ENCODE measurements at places on chromosomes 2 and 18. TPM values are rescaled to one million over a fixed set of nuclear protein-coding genes. Genes with fewer than 3 reads are reported as not detected.

The CCDC141 gene
- 0.09 TPM for total RNA-seq

The IL36B gene
- total RNA-seq = not detected

The MAIP1 gene
- total RNA-seq = 26.6 TPM

The DYNAP gene
- total RNA-seq = not detected

The CCBE1 gene
- 0.13 TPM for total RNA-seq

The PSMA8 gene
- total RNA-seq = not detected

The GPN1 gene
- total RNA-seq = 40.4 TPM

The HOXD13 gene
- total RNA-seq = not detected

The HTR2B gene
- total RNA-seq = not detected

The CCDC148 gene
- total RNA-seq = 0.64 TPM

The ADI1 gene
- 34.7 TPM for total RNA-seq

The MTHFD2 gene
- total RNA-seq = 238 TPM

The SLC5A7 gene
- not detected for total RNA-seq

The CD28 gene
- 0.11 TPM for total RNA-seq

The INO80C gene
- 42.1 TPM for total RNA-seq

The CNDP1 gene
- not detected for total RNA-seq

The VWA3B gene
- total RNA-seq = not detected

The MDH1B gene
- total RNA-seq = 0.07 TPM

The CPO gene
- total RNA-seq = not detected

The GREB1 gene
- 0.42 TPM for total RNA-seq

The TLX2 gene
- not detected for total RNA-seq

The USP34 gene
- total RNA-seq = 67.8 TPM

The SRBD1 gene
- 14.6 TPM for total RNA-seq

The B3GNT7 gene
- total RNA-seq = 0.20 TPM

The CIDEA gene
- not detected for total RNA-seq

The ITM2C gene
- total RNA-seq = 26.0 TPM

The CFAP65 gene
- total RNA-seq = not detected

The ARHGAP25 gene
- total RNA-seq = 13.2 TPM

The ATF2 gene
- 52.9 TPM for total RNA-seq

The POTEJ gene
- not detected for total RNA-seq

The MARS2 gene
- total RNA-seq = 17.6 TPM
